Psoas muscle (tissue), 8 donors: ENCODE measurements at places on chromosomes 3 and 15. TPM values are rescaled to one million over a fixed set of nuclear protein-coding genes. Genes with fewer than 3 reads are reported as not detected.

MAP6D1 gene
- 4.6 TPM for total RNA-seq

TPRG1 gene
- total RNA-seq: 6.1 TPM

FBXW12 gene
- total RNA-seq: not detected

SMAD6 gene
- total RNA-seq: 3.3 TPM

SLC15A2 gene
- 1.8 TPM for total RNA-seq

GHRL gene
- 0.88 TPM for total RNA-seq

PCCB gene
- total RNA-seq: 51.1 TPM

LCMT2 gene
- total RNA-seq: 6.0 TPM

ALDH1A3 gene
- 8.5 TPM for total RNA-seq

PLSCR2 gene
- not detected for total RNA-seq

ICE2 gene
- total RNA-seq: 20.1 TPM

INAFM2 gene
- 22.3 TPM for total RNA-seq

SNTN gene
- not detected for total RNA-seq

GFM1 gene
- 71.1 TPM for total RNA-seq

POLQ gene
- 0.17 TPM for total RNA-seq

CXCR6 gene
- not detected for total RNA-seq

VILL gene
- 0.75 TPM for total RNA-seq

COL6A5 gene
- not detected for total RNA-seq

PAQR5 gene
- not detected for total RNA-seq

PSTPIP1 gene
- 1.8 TPM for total RNA-seq

NXPE3 gene
- 43.3 TPM for total RNA-seq

LTF gene
- 2.7 TPM for total RNA-seq

CACNA1D gene
- total RNA-seq: not detected

ADGRG7 gene
- total RNA-seq: not detected

GPX1 gene
- total RNA-seq: 108 TPM

PAK6 gene
- total RNA-seq: 0.56 TPM

COLQ gene
- total RNA-seq: 4.6 TPM

DNAJC17 gene
- total RNA-seq: 8.9 TPM

CTXN2 gene
- total RNA-seq: not detected

KLF13 gene
- 45.6 TPM for total RNA-seq

KBTBD8 gene
- 3.2 TPM for total RNA-seq

RHO gene
- total RNA-seq: not detected

ANP32A gene
- total RNA-seq: 82.9 TPM

CIB2 gene
- 7.3 TPM for total RNA-seq

RNF111 gene
- total RNA-seq: 20.1 TPM

KIF9 gene
- total RNA-seq: 4.5 TPM

TRIM71 gene
- not detected for total RNA-seq

CCDC13 gene
- total RNA-seq: 1.1 TPM
